SHP77 treated with DMSO at 0.1 percent for 48 hours (cell line): ENCODE measurements at places on chromosomes 13 and 19.

- no peak for DNase-seq
Measured at GRCh38 chr13:42707048-42707447, 74.3 kb upstream of the FAM216B start.

GRCh38 chr13:35470671-35471661, 5.5 kb downstream of the MAB21L1 start:
- DNase-seq, result no peak

DNA sequence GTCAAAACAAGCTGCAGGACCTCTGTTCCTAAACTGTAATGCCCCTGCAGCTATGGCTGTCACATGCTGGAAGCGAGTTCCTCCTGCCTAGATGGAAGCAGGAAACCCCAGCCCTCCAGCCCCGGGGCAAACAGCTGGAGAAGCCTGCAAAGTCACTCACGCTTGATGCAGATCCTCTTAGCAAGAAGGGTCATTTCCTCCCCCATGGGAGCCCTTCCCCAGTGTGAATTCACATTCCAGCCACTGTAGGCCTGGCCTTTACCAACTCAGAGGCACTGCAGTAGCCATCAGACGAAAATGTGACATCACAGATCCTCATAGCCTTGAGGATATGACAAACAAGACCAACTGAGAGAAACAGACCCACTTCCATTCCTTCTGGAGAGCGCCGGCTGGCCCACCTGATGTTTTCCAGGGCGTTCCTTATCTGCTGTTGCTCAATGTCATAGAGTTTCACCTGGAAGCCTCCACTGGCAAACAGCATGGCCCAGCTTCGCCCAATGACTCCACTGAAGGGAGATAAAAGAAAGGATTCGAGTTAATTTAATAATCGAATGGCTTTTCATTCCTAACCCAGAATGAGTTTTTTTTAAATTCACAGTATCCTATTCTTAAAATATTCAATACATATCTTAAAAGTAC, 13.5 kb downstream of the CRYL1 start:
- no peak for DNase-seq

- DNase-seq, result no peak
Measured at GRCh38 chr19:46606019-46606418, 4.9 kb downstream of the CALM3 start.

DNA sequence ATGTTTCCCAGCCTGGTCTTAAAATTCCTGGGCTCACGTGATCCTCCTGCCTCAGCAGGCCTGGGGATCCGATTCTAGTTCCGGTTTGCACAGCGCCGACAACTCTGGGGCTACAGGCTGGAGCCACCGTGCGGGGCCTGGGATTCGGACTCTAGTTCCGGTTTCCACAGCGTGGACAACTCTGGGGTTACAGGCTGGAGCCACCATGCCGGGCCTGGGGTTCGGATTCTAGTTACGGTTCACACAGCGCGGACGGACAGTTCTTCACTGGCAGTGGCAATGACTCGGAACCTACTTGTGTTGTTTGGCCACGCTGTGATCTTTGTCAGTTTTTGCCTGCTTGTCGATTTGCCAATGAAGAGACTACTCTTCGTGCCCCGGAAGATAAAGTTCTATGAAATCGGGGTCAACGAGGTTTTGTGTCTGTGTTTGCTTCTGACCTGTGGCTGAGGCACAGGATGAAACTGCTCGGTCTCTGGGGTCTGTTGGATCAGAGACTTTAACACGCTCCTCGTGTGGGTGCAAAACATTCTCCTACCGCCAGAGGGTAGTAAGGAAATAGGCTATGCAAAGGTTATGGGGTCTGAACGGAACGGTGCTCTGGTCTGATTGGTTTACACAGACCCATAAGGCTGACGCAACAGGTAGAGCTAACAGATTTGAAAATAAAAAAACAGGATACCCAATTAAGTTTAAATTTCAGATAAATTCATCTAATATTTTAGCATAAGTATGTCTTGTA, 12.1 kb upstream of the ZSCAN1 start:
- DNase-seq, result peak; percentile 7

DNA sequence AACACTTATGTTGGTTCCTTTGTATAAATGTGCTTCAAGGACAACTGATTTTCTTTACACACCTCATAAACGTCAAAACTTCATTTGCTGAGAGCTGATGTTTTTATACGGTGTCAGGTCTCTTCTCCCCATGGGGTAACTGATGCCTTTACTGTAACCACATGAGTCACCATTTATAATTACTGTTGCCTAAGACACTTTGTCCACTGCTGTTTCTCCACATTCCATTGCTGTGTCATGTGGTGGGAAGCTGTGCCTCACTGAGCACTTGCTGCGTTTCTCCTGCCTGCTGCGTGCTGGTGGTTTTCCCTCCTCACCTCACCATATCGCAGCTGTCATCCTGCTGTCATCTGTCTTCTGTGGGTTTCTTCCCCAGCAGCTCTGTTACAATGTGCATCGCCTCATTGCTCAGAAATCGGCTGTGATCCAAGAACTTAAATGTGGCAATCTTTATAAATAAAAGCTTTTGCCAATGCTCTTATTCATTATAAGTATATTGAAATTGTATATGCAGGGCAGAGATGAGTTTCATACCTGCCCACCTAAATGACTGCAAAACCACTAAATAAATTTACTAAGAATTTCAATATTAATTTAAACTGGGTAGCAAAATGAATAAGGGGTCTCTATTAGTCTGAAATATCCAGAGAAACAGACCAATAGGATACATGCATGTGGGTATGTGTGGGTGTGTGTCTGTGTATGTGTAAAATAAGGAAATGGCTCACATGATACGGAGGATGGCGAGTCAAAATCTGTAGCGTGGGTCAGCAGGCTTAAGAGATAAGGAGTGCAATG, 547.0 kb upstream of the SLITRK5 start:
- peak; percentile 68 for DNase-seq

DNA sequence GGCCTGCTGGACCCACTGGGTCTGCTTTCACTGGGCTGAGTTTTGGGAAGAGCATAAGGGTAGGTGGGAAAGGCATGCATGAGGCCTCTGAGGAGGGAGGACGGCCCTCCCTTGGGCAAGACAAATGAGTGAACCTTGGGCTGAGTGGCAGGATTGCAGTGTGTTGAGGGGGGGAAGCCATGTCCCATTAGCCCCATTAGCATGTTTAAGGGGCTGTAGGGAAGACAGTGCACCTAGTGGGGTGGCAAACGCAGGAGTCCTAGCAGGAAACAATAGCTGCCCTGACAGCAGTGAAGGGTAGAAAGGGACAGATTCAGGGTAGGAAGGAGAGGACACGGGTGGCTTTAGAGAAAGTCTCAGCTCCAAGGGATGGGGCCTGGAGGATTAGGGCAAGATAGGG, 3.1 kb upstream of the ZBTB45 start:
- no peak for DNase-seq

GRCh38 chr13:42906257-42906656, 85.8 kb downstream of the EPSTI1 start:
- DNase-seq, result no peak

- no peak for DNase-seq
Measured at GRCh38 chr13:65034266-65034665, 2195.9 kb downstream of the PCDH9 start.

DNA sequence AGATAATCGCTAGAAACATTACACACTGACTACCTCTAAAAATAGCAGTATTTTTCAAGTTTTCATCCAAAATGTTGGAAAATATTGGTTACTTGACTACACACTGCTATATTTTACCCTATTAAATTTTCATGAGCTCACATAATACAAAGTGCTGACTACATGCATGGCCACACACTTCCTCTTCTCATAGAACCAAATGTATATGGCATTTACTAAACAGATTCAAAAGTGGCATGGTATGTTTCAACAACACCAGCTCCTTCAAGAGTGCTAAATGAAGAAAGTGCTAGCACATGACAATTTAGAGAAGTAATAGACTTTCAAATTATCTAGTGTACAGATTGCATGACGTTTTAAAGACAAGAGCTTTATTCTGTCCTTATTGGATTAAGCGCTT, 780.4 kb upstream of the SLITRK6 start:
- DNase-seq, result no peak

- DNase-seq, result peak; percentile 4
Measured at GRCh38 chr19:49084206-49085019, 838 bp upstream of the SNRNP70 start.

DNA sequence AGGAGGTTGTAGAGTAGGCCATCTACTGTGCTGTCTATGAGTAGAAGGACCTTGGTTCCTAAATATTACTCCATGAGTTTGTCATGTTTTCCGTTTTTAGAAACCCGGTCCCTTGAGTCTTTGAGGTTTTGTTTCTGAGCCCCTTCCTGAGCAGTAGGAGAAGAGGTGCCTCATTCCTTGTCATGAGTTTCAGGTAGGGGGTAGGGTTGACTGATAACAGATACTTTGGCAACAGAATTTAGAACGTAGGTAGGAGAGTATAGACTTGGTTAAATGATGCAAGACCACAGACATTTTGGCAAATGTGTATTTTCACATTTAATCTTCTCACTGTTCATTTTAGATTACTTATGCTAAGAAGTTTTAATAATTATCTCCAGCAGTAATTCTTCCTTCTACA, 24.6 kb downstream of the LMO7 start:
- no peak for DNase-seq

GRCh38 chr19:54030895-54031586, 32.7 kb downstream of the VSTM1 start:
- no peak for DNase-seq

GRCh38 chr19:45817010-45817724, 2.1 kb upstream of the RSPH6A start:
- DNase-seq, result peak; percentile 73

- DNase-seq, result no peak
Measured at GRCh38 chr13:78764665-78765064, 105.7 kb upstream of the OBI1 start.

DNA sequence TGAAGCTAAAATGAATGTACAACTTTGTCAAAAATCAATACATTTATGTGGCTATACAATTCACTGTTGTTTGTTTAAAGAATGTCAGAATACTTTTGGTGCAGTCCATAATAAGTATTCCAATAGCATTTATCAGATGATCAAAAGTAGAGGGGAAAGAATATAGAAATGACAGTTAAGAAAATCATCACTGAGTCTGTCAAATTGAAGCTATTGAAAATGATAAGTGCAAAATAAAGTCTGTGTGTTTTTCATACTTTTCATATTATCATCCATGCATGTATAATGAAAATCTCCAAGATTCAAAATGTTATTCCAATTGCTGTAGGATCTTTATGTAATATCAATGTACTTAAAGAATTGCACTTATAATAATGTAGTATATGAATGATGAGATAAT, 93.3 kb upstream of the ATXN8OS start:
- no peak for DNase-seq

- no peak for DNase-seq
Measured at GRCh38 chr13:113064534-113065405, 40.8 kb upstream of the F7 start.

- no peak for DNase-seq
Measured at GRCh38 chr19:55176076-55176475, 4.0 kb downstream of the SYT5 start.

DNA sequence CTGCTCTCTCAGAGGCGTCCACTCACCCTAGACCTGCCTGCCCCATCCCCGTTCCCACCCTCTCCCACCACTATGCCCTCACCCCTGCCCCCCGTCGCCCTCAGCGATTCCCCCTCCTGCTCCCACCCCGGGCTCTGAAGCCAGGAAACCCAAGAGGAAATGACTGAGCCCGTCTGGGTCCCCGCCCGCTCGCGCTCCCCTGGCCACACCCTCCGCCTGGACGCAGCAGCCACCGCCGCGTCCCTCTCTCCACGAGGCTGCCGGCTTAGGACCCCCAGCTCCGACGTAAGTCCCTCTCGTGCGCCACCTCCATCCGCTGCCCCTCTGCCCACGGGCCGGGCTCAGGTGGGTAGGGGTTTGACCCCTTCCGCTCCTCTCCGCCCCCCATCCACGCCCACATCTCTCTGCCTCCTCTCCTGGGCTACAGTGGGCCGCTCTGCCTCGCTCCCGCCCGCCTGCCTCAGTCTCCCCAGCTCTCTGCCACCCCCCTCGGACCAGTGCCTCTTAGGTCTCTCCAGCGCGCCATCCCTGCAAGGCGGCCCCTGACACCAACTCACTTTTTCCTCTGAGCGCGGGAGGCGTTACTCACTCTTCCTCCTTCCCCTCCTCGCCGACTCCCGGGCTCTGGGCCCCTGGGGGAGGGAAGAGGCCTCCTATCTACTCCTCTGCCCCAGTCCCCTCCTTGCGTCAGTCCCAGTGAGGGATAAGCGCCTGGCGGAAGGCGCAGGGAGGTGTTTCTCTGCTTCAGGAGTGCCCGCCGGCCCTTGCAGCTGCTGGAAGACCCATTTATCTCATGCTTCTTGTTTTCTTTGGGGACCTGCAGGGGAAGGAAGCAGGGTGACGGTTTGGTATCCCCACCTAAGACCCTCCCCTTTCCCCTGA, at the start of gene FXYD5:
TSS of gene FXYD5 (plus strand) at position 211 of the 882 bp plus-strand sequence. CDS start 816 bp downstream, outside the sequence.
- no peak for DNase-seq

DNA sequence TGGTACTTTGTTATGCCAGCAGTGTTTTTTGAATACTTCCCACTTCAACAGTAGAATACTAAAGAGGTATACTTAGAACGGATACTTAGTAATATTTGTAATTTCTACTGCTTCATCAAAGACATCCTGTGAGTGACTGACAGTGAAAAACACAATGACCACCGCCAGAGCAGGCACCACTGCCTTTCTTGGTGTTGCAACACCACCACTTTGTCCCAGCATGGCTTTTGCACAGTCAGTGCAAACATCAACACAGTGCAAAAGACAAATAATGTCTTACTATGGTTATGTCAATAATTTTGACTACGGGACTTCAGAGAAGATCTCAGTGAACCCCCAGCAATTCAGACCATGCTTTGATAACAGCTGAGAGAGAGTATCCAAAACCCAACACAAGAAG, 220.5 kb downstream of the RBM26 start:
- DNase-seq, result no peak

DNA sequence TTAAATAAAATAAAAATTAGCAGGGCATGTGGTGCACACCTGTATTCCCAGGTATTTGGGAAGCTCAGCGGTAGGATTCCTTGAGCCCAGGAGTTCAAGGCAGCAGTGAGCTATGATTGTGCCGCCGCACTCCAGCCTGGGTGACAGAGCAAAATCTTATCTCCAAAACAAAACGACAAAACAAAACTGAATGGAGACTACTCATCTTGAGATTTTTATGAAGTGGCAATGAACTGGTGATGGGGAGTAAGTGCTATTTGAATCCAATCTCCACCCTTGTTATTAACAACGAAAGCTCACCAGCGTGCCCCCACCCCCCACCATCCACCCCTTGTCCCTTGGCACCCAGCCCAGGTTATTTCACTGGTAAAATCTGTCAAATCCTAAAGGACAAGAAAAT, 45.2 kb upstream of the URI1 start:
- no peak for DNase-seq

- DNase-seq, result no peak
Measured at GRCh38 chr19:1243768-1244692, 2.5 kb downstream of the ATP5F1D start.

DNA sequence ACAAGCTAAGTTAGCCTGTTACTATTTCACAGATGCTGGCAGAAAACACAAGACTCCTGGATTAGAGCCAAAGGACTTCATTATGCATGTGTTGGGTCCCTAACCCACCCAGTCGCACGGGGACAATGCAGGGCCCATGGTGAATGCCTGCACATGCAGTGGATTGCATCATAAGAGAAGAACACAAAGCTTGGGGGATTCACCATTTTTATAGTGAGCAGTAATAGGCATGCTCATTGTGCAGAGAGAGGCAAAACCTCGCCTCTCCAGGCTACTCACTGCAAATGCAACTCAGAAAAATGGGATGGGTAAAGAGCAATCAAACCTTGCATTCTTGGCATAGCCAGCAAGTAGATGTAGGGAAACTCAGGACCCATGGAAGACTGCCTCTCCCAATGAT, 115.8 kb downstream of the DIAPH3 start:
- no peak for DNase-seq
